ENCODE measurements at places on chromosomes 12 and 14. TPM values are rescaled to one million over a fixed set of nuclear protein-coding genes. Genes with fewer than 3 reads are reported as not detected.

GRCh38 chr14:89574420-89574819 lies 157.4 kb upstream of the FOXN3 start:
- DNase-seq, result no peak
- H3K4me1 ChIP-seq, result peaks cover 25% of the 10 kb centered on the region
- no peak overlapping the region for H3K4me3 ChIP-seq
- no peaks in the 10 kb centered on the region for H3K27me3 ChIP-seq

GRCh38 chr14:99663386-99664057 lies 18.6 kb downstream of the HHIPL1 start:
- no peak overlapping the region for H3K4me3 ChIP-seq
- no peak for DNase-seq
- H3K36me3 ChIP-seq, result no peaks in the 10 kb centered on the region
- no peaks in the 10 kb centered on the region for H3K4me1 ChIP-seq
- H3K27me3 ChIP-seq, result peaks cover 38% of the 10 kb centered on the region

DNA sequence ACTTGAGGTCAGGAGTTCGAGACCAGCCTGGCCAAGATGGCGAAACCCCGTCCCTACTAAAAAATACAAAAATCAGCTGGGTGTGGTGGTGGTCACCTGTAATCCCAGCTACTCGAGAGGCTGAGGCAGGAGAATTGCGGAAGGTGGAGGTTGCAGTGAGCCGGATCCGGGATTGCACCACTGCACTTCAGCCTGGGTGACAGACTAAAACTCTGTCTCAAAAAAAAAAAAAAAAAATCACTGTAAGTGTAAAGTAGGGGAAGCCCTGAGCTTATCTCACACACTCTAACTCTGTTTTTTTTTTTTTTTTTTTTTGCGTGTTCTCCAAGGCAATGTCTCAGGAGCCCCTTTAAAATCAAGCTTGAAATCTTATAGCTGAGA lies 421 bp upstream of the RBMS2 start:
- DNase-seq, result no peak
- H3K4me3 ChIP-seq, result peak overlapping the region; percentile 54
- no peak overlapping the region for H3K27ac ChIP-seq
- H3K36me3 ChIP-seq, result no peaks in the 10 kb centered on the region

The HOXC4 gene
- total RNA-seq, result not detected

DNA sequence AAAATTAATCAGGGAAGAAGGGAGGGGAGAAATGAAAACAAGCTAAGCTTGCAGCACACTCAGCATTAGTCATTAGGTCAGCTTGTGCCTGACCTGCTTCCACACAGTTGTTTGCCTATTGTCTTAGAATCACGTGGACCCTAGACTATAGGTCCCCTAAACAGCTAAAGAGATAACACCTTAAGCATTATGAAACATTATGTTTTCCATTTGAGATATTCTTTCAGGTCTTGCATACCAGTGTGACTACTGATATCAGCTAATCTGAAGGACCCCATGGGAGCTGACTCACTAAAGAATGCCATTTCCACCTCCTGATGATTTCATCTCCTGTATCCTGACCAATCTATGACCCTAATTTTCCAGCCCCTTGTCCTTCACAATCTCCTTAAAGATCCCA lies 154.1 kb upstream of the FUT8 start:
- peaks cover 3% of the 10 kb centered on the region for H3K4me1 ChIP-seq
- no peak overlapping the region for H3K4me3 ChIP-seq

- peaks cover 38% of the 10 kb centered on the region for H3K4me1 ChIP-seq
- peak overlapping the region; percentile 67 for H3K27ac ChIP-seq
- peak overlapping the region; percentile 54 for H3K4me3 ChIP-seq
- H3K36me3 ChIP-seq, result no peaks in the 10 kb centered on the region
- peak; percentile 20 for DNase-seq
These were observed 7.3 kb upstream of the BATF start for GRCh38 chr14:75514673-75515628.

DNA sequence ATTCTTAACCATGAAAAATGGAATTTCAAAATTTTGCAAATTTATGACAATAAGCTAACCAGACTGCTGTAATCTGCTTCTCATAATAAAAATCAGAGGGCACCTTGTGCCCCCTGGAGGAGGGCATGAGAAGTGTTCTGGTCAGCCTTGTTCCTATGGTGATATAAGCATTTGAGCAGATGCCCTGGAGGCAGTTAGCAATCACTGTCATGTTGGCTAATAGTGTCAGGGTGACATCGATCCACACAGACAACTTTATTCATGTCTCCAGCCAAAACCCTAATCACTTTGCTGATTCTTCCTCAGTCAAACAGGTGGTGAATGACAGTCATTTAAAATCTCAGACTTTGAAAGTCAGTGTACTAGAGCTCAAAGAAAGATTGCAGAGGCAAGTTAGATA lies 943.0 kb downstream of the GALC start:
- no peaks in the 10 kb centered on the region for H3K4me1 ChIP-seq
- DNase-seq, result no peak
- H3K27me3 ChIP-seq, result no peaks in the 10 kb centered on the region
- no peak overlapping the region for H3K4me3 ChIP-seq
- H3K36me3 ChIP-seq, result no peaks in the 10 kb centered on the region
- H3K27ac ChIP-seq, result no peak overlapping the region

The IGFBP6 gene
- 0.49 TPM for total RNA-seq
